ENCODE measurements at places on chromosomes 7 and 10.
A peak's percentile ranks its signal among the peaks of the same experiment; 100 is the strongest.

GRCh38 chr10:79331709-79332108, 15.6 kb upstream of the PPIF start:
- no peak for DNase-seq

DNA sequence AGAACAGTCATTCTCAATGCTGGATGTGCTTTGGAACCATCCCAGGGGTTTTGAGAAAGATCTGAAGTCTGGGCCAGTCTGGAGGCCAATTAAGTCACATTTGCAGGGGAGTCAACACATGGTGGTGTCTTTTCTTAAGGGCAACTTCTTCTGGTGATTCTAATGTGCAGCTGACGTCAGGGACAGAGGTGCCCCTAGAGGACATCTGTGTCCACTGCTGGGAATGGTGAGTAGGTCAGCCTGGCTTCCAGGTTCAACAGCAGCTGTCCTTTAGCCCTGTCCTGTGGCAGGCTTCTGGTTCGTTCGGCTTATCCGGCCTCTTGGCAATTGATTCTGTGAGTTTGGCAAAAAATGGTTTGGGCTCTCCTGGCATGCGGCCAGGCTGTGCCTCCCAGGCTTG, 269.7 kb upstream of the HABP2 start:
- DNase-seq, result no peak

- no peak for DNase-seq
Observed at GRCh38 chr10:69383558-69383957, 33.2 kb downstream of the TACR2 start.

DNA sequence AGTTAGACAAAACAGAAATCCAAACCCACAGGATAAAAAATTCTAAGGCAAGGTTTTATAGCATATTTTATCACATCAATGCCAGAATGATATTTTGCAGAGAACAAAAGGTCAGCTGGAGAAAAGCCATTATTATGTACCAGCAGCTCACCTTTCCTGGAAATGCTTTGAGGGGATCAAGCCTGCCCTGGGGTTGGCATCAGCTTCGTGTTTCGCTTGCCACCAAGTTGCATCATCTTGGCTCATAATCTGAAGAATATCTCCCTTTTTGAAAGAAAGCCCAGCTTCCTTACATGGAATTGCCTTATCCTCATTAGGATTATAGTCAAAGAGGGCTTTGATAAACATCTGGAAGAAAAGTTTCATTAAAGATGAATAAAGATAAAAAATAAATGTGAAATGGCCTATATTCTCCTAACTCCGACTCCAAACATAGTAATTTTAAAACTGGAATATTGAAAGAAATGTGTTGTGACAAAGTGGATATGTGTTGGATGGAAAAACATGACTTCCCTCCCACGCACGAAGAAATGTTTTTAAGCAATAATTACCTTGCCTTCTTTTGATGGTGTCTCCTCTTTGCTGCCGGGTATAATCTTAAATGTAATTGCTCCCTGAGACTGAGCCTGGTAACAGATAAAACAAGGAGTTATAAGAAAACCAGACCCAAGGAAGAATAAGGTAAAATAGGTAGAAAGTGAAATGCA, 121.3 kb upstream of the ODAD2 start:
- peak; percentile 27 for DNase-seq

GRCh38 chr10:24889639-24890038, 62.8 kb downstream of the PRTFDC1 start:
- no peak for DNase-seq

DNA sequence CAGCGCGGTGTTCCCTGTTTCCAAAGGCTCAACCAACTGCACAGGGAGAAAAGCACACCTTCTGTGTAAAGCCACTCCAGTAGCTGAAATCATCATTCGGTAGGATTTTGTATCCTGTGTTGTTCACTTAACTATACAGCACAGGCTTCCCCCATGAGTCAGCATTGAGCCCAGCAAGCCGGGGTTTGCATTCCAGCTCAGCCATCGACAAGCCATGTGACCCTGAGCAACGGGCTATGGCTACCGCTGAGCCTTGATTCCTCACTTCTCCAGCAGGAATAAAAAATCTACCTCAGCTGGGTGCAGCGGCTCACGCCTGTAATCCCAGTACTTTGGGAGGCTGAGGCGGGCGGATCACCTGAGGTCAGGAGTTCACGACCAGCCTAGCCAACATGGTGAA, 44.1 kb upstream of the ATP6V0A4 start:
- DNase-seq, result no peak

GRCh38 chr7:159010411-159010810, 134.3 kb downstream of the VIPR2 start:
- DNase-seq, result no peak

DNA sequence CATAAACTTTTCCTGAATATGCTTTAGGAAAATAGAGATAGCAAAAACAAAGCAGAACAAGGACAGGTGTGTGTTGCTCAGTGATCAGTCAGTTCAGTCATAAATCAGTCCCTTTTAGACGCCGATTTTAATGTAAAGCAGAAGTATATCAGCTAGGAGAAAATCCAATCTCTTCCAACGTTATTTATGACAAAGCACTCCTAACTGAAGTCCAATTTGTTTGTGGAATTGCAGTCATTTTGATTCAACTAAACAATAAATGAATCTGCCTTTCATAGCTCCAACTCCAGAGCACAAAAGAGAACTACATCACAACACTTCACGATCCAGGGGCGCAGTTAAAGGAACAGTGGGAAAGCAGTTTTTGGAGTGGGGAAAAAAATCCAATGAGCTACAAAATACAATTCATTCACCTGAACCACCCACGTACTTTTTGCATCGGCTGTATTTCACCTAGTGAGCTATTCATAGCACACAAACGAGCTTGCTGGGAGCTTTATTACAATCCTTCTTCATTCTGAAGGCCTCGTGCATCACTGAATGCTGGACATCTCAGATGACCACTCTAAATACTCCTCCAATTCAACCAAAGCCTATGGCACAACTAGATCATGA, 151.3 kb downstream of the LRRN3 start:
- DNase-seq, result no peak

- DNase-seq, result no peak
Observed at GRCh38 chr10:70192326-70192968, 22.1 kb upstream of the SAR1A start.

- no peak for DNase-seq
Observed at GRCh38 chr7:73976761-73977618, 51.0 kb upstream of the ELN start.

Measured in D341Med (cell line).